ENCODE measurements at places on chromosomes 12 and 14.

GRCh38 chr12:57109207-57110103 lies 1.7 kb downstream of the STAT6 start:
- no peak for DNase-seq

- DNase-seq: no peak
Measured at GRCh38 chr12:87165733-87166375, 863.3 kb downstream of the C12orf50 start.

GRCh38 chr12:15209782-15210181 lies 11.4 kb downstream of the RERG start:
- DNase-seq: peak; percentile 80

DNA sequence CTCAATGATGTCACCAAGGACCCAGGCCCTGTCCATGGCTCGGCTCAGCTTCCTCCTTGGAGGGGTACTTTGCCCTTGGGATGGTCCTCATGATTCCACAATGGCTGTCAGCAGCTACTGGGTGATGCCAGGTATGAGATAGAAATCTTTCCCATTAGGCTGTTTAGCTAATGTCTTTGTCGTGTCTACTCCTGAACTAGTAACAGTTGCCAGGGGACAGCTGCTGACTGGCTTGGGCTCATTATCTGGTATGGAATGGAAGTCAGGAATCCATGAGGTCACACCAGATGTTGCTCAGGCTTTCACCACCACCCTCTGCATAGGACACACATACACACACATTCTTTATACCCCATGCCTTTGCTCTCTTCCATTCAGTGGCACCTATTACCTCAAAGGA lies 9.2 kb downstream of the PRPH start:
- DNase-seq: no peak

DNA sequence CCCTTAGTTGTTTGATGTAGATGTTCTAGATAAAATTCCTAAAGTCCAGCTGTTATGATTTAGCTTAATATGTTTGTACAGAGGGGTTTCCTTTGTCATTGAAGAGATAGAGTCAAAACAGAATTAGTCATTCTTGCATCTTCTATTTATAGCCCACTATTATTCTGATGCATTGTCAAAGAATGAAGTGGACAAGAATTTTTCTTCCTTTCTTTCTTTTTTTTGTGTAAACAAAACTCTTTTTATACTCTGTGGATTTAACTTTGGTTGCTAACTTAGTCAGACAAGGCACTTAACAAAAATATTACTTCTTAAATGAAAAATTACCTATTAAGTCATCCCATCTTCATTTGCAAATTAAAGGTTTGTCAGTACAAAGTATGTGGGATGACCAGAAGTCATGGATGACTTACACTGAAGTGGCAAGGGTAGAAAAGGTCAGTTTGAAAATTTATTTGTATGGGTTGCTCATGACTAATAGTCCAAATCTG lies 215.6 kb upstream of the DDHD1 start:
- peak; percentile 80 for DNase-seq

DNA sequence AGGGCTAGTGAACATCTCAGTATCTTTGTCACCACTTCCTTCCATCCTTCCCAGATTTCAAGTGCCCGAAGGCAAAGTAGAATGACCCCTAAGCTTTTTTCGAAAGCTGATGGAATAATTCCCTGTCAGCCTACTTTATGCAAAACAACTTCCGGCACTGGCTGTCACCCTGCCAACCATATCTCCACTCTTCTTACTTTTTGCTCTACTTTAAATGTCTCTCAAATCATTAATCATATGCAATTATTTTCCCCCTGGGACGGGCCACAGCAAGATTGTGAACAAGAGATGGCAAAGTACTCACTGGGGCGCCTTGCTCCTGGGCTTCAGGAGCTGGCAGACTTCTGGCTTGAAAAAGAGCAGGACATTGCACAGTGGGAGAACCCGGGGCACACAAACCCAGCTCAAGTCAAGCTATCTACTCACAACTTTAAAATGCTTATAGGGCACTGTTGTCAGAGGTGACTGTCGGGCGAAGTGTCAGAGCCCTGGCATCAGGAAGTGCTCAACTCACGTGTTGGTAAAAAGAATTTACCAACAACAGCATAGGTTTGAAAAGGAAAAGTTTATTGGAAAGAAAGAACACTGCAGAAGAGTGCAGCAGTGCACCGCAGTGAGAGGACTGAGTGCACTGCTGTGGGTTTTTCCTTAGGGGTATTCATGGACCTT lies 373.5 kb downstream of the PAWR start:
- DNase-seq: no peak

- DNase-seq: peak; percentile 81
Measured at GRCh38 chr12:6827437-6827911, 733 bp upstream of the P3H3 start.

GRCh38 chr12:68980476-68981212 lies 47.7 kb upstream of the CPM start:
- no peak for DNase-seq

DNA sequence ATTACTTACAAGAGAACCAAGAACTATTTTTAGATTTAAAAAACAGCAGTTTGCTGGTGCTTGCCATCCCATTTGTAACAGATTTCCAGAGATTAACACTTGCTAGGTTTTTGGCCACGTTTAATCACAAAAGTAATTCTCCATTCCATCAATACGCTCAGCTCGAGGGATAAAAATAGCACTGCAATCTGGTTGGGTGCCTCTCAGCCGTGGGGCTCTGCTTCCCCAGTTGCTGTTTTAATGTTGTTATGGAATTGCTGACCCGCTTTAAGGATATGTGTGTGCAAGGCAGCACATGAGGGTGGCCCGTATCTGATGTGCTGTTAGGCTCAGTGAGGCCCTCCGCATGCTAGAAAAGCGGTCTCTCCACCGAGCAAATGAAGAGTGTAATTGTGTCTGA lies 222.2 kb upstream of the TMEM260 start:
- no peak for DNase-seq

DNA sequence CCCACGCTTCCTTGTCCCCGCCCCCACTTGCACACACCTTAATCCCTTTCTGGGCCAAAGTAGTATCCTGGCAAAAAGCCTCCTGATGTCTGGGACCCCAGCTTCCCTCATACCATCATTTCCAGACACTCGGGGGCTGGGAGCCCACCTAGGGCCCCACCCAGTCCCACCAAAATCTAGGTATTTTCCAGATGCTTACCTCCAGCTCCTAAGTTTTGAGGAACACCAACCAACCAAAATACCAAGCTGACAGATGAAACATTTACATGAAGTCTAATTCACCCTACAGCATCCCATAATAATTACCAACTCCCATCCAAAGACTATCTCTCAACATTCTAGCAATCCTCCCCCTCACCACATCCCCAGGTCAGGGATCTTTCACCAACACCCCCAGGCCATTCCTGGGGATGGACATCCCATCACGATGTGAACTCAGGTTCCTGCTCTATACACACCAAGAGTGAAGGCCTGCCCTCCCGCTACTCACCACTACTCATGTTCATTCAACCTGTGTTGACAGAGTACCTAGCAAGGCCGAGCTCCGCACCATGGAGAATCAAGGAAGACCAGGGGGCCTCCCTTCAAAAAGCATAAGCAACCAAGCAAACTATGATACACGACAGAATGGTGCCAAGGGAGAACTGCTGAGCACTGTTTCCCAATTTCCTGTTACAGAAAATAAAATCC lies 1.6 kb upstream of the CHD4 start:
- peak; percentile 6 for DNase-seq

DNA sequence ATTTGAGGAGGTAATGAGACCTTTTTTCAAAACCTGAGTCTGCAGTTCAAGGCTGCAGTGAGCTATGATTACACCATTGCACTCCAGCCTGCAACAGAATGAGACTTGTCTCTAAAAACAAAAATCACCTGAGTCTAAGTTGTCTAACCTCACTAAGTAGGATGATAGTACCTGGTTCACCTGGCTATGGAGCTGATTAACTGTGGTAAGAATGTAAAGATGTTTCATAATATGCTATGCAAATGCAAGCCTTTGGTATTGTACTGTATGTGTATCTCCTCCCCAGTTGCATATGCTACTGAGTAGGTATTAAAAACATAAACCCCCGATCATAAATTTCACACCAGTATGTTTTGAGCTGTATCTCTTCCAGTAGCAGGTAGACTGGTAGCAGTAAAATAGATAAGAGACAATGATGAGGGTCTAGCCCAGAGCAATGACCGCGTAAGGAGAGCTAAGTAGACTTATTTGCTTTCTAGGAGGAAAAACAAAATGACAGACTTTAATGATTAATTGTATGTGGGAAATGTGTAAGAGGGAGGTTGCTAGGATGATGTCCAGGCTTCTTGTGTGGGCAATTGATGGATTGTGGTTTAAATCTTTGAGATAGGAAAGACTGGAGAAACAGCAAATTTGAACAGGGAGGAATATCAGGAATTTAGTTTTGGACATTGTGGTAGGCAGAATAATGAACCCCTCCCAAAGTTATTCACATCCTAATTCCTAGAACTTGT lies 41.6 kb upstream of the EGLN3 start:
- DNase-seq: no peak

- no peak for DNase-seq
Measured at GRCh38 chr12:13359636-13360035, 163.1 kb downstream of the EMP1 start.

DNA sequence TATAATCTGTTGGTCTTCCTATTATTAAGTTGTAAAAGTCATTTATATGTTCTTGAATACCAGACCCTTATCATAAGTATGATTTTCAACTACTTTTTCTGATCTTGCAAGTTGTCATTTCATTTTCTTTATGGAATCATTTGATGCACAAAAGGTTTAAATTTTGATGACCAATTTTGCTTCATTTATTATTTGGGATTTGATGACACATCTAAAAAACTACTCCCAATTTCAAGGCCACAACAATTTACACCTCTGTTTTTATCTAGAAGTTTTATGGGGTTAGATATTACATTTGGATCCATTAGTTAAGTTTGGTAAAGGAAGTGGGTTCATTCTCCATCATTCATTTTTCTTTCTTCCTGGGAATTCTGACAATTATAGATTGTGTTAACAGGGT lies 259.2 kb downstream of the LRFN5 start:
- DNase-seq: no peak

- no peak for DNase-seq
Measured at GRCh38 chr14:56081139-56081538, 37.1 kb upstream of the PELI2 start.

- DNase-seq: peak; percentile 94
Measured at GRCh38 chr14:64654246-64654900, 49.9 kb upstream of the PLEKHG3 start.

DNA sequence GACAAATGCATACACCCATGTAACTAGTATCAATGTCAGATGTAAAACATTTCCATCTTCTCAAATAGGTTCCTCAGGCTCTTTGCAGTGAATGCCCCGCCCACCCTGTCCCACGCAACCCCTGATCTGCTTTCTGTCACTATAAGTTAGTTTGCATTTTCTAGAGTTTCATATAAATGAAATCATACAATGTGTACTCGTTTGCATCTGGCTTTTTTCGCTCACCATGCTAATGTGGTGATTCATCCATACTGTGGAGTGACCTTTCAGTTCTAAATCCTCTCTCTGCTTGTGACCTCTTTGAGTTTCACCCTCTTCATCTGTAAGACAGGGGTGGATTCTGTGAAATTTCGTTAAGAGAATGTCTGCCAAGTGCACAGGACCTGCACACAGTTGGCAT lies 30.6 kb upstream of the MSI1 start:
- peak; percentile 43 for DNase-seq

DNA sequence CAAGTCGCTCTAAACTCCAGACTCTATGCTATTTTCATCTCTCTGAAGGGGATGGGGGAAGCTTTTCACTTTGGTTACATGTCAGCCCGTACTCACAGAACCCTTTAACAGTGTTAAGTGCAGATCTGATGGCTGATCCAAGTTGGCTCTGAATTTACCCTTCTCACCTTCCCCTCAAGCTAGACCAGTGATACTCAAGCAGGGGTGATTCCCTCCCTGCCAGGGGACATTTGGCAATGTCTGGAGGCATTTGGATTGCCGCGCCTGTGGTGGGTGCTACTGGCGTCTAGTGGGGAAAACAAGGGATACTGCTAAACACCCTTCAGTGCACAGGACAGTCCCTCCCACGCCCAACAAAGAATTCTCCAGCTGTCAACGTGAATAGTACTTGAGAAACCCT lies 6.0 kb upstream of the TEX52 start:
- no peak for DNase-seq

GRCh38 chr12:18716236-18716635 lies 21.6 kb downstream of the PLCZ1 start:
- DNase-seq: no peak

DNA sequence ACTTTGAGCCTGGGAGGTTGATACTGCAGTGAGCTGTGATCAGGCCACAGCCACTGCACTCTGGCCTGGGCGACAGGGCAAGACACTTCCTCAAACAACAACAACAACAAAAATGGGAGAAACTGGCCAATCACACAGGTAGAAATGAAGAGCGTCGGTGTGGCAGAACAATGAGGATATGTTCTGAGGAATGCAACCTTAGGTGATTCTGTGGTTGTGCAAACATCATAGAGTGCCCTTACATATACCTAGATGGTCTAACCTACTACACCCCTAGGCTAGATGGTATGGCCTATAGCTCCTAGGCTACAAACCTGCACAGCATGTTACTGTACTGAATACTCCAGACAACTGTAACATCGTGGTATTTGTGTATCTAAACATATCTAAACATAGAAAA lies 3.7 kb upstream of the PRDM4 start:
- no peak for DNase-seq

- no peak for DNase-seq
Measured at GRCh38 chr12:101566318-101566717, 28.5 kb upstream of the MYBPC1 start.

DNA sequence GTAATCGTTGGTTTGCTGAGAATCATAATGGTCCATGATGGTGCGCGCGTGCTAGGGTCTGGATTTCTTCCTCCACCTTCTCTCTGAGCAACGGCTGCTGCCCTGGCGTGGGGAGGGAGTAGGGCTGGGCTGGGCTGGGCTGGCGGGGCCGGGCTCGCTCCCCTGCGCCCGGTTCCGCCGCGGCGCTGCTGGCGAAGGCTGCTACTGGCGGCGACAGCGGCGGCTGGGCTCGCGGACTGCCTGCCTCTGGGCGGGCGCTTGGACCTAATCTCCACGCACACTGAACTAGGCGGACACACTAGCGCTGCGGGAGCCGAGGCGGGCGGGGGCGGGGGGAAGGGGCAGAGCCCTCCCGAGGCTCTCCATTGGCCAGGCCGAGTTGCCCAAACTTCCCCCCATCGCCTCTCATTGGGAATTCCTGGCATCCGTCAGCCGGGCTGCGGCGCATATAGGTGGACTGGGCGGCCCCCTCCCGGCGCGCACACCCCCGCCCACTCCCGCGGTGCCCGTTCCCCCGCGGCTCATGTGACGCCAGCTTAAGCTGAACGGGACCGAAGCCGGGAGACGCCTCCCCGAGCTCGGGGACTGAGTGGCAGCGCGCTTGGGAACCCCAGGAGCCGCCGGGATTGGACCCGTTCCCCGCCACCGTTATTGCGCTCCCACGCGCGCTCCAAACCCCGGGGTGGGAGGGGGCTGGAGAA lies at the start of gene ACTN1:
Gene ACTN1, minus strand, starts transcription at position 282 of the 701 bp plus-strand sequence. Its CDS starts 246 bp downstream, at position 36.
- DNase-seq: peak; percentile 99

DNA sequence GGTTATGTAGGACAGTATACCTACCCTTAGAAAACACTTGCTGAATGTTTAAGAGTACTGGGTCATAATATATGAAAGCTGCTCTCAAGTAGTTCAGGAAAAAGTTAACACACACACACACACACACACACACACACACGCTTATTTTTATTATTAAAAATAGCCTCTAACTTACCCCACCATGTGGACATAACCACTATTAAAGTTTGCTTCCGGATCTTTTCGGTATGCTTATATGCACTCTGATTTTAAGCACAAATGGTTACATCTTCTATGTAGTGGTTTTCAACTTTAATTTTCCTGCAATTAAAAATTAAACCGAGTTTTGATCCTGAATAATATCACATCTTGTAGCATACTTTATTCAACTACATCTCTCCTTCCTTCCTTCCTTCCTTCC lies 84.9 kb upstream of the TRAF3 start:
- no peak for DNase-seq

- no peak for DNase-seq
Measured at GRCh38 chr14:77843195-77843594, 43.3 kb downstream of the ADCK1 start.

Measured in astrocyte of the spinal cord (primary cell).